ENCODE measurements at places on chromosomes 7 and 10. TPM values are rescaled to one million over a fixed set of nuclear protein-coding genes. Genes with fewer than 3 reads are reported as not detected.

DNA sequence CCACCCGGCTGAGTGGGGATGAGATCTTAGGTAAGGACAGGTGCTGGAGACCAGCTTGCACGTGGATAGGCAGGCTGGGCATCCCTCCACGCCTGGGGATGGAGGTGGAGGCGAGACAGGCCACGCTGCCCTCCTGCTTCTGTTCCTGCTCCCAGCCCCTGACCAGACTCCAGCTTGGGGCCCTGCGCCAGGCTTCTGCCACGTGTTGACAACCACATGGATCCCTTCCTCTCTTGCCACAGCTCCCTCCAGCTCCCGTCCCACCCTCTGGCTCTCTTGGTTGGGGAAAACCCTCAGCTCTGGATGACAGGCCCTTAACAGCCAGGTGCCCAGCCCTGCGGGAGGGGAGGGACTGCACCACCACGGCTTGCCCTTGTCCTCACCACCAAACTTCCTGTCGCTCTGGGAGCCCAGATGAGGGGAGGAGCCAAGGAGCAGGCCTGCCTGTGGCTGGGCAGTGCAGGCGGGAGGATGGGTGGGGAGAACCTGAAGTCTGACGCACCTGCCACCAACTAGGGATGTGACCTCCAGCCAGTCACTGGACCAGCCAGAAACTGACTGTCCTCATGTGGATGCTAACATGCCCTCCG, 36.0 kb downstream of the KCNH2 start:
- DNase-seq, result no peak

DNA sequence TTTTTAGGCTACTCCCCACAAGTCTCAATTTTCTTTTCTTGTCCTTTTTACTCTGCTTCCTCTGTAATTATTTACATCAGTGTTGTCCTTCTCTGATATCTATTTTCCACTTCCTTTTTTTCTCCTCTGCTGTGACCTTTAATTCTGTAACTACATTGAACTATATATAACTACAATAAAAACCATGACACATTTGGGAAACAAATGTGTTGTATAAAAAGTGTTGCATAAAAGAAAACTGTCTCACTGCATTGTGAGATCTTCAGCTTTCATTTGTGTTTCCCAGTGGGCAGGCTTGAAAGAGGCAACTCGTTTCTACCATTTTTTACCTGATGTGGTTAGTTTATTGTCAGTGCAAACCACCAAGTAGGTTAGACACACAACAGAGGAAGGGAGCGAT, 483.9 kb upstream of the NRP1 start:
- DNase-seq, result no peak

DNA sequence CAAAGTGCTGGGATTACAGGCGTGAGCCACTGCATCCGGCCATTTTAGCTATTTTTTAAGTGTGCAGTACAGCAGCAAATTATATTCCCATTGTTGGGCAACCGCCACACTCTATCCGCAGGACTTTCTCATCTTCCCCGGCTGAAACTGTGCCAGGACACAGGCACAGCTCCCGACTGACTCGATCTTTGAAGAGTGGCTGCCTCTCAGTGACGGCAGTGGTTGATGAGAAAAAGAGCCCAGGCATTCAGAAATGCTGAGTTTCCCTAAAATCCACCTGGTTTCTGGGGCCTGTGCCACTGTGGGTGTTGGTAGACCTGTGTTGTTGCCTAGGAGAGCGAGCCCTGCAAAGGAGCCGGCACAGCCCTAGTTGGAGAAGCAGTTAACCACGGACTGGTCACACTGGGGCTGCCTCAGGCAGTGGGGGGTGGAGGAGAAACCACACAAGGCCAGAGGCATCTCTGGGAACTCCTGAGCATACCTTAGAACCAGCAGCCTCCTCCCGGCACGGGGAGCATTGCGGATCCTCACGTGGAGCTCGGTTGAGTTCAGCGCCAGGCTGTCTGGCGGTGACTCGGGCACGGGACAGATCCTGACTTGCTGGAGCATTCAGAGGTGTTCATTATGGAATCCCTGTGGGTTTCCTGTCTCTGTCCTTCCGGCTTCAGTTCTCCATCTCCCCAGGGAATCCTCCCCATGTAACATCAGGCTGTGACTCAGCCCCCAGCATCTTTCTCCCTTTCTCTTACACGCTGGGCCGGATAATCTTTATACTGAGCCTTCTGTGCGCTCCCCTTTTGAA, 16.2 kb downstream of the PFKFB3 start:
- no peak for DNase-seq

- DNase-seq, result no peak
These were observed 39.8 kb downstream of the PIP4K2A start for GRCh38 chr10:22674573-22674930.

CAMK2B gene
- not detected for total RNA-seq

CFAP43 gene
- total RNA-seq, result 3.9 TPM

CDNF gene
- total RNA-seq, result 6.2 TPM

All from breast epithelium (tissue), 4 donors.